Nucleus accumbens (tissue), 56 donors: ENCODE measurements at places on chromosomes 3 and 15.

DNA sequence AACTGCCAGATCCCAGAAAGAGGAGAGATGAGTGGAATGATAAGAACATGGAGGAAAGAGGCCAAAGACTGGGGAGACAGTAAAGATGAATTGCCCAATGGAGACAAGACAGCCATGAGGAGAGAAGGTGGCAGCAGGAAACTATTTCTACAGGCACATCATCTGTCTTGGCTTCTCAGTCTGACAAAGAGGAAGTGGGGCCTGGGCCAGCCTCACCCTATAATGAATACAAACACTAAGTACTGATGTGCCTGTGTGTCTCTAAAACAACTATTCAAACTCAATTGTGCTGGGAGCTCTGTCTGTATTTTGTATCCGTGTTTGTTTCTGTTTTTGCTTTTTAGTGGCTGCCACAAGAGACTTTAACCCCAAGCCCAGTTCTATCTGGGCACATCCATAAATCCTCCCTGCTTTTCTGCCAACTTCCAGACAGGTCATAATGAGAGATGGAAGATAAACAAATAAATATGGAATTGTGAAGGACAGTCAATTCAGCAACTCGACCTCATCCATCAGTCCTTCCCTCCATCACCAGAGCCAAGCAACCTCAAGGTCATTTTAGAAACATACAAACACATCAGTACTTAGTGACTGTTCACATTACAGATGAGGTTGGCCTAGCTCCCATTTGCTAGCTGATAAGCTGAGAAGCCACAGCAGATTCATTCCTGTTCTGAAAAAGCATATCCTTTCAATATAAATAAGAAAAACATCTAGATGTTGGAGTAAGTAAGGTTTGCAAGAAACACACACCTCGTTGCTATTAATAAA lies 116.7 kb downstream of the CADPS start:
- no peak for DNase-seq

DNA sequence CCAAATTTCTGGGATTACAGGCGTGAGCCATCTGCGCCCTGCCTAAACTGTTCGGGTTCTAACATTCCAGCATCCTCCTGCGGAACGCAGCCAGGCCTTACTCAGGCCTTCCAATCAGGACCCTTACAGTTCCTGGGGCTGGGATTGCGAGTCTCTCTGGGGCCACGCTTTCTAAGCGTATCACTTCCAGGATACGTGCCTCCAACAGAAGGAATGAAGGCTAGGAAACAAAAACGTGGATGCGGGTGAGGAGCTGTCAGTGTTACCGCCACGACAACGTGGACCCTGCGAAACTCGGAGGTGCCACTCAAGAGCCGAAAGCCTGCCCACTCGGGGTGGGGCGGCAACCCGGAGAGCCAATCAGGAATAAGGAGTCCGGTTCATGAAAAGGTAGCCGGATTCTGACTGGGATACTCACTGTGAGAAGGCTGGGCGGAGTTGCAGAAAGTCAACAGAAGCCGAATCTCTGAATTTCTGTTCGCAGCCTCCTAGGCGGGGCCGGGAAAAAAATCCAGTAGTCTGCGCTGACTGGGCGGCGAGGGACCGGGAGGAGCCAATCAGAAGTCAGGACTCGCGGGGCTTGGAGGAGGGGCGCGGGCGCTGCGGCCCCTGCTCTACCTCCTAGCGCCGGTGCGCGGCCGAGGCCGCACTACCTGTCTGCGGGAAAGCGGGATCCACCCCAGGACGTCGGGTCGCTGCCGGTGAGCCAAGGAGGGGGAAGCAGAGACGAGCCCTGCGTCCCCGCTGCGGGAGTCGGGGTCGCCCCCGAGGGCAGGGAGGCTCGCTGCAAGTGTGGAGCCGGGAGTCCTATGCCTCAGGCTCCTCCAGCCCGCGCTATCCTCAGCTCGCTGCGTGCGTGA lies at the start of gene HYKK:
HYKK (plus strand) TSS at position 607 of the 860 bp plus-strand sequence. CDS start 5,512 bp downstream, outside the sequence.
- DNase-seq, result peak; percentile 93

DNA sequence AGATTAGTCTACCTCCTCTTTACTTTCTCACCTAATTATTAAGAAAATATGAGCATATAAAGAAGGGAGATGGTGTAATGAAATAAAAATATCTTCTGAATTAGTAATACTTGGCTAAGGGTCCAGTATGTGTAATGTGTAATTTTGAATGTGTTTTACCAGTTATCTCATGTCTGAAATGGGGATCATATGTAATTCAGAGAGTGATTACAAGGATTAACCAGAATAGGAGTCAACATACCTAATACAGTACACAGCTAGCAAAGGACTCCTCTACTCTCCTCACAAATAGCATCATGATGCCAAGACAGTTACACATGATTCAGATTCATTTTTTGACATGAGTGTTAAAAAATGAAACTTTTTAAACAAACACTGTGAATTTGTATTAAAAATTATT lies 570.4 kb downstream of the SI start:
- no peak for DNase-seq

- DNase-seq, result no peak
These were observed 132.8 kb upstream of the ZPLD1 start for GRCh38 chr3:102302020-102302419.

DNA sequence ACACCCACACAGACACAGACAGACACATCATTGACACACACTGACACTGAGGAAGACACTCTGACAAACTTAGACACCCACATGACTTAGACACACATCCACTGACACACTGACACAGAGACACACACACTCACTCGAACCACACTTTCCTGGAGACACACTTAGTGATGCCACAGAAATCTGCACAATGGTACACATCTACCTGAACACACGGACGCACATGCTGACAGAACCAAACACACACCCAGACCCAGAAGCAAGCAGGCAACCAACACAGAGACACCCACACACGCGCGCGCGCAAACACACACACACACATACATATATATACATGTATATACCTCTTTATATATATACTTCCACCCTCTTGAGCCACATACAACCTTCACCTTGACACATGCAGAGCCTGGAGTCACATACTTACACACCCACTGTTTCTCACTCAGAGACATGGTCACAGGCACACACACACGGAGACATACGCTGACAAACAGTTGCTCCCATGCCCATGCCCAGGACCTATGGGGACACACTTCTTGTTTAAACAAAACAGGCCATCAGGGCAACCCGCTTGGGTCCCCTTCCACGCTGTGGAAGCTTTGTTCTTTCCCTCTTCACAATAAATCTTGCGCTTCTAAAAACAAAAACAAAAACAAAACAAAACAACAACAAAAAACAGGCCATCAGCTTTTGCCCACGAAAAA lies 913 bp upstream of the SCN5A start:
- DNase-seq, result peak; percentile 29
